ENCODE measurements at places on chromosomes 3 and 15. TPM values are rescaled to one million over a fixed set of nuclear protein-coding genes. Genes with fewer than 3 reads are reported as not detected.
A peak's percentile ranks its signal among the peaks of the same experiment; 100 is the strongest.

The CCR8 gene
- not detected for total RNA-seq

The ITIH4 gene
- total RNA-seq = 7.2 TPM

- H3K27ac ChIP-seq = peak overlapping the region; percentile 40
- H3K4me3 ChIP-seq = peak overlapping the region; percentile 96
- peaks cover 2% of the 10 kb centered on the region for H3K27me3 ChIP-seq
- no peak for DNase-seq
- H3K4me1 ChIP-seq = peaks cover 44% of the 10 kb centered on the region
Measured at GRCh38 chr3:155852341-155852740, 1.9 kb downstream of the SLC33A1 start.

The VEPH1 gene
- 0.21 TPM for total RNA-seq

GRCh38 chr3:196726788-196727675, 12.6 kb upstream of the PAK2 start:
- DNase-seq = no peak
- peaks cover 10% of the 10 kb centered on the region for H3K4me1 ChIP-seq
- H3K27ac ChIP-seq = no peak overlapping the region
- no peak overlapping the region for H3K4me3 ChIP-seq
- H3K27me3 ChIP-seq = no peaks in the 10 kb centered on the region
- peaks cover 23% of the 10 kb centered on the region for H3K36me3 ChIP-seq

DNA sequence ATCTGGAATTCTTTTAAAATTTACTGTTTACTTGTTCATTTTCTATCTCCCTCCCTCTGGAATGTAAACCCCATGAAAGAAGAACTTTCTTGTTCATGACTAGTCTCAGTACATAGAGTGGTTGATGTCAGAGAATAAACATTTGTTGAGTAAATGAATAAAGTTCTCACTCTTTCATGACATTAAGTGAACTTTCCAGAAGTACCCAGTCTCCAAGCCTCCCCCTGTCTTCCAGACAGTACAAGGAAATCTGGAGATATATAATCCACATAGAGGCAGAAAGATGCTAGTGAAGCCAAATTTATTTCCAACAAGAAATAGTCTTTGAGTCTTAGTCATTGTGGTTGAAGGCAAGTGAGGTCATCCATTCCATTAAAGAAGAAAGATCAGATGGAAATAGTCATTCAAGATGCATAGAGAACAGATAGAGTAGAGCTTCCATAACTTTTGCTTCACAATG, 71.5 kb upstream of the GALNT15 start:
- no peak for DNase-seq
- H3K4me3 ChIP-seq = no peak overlapping the region
- H3K36me3 ChIP-seq = no peaks in the 10 kb centered on the region
- peaks cover 10% of the 10 kb centered on the region for H3K4me1 ChIP-seq
- no peaks in the 10 kb centered on the region for H3K27me3 ChIP-seq

DNA sequence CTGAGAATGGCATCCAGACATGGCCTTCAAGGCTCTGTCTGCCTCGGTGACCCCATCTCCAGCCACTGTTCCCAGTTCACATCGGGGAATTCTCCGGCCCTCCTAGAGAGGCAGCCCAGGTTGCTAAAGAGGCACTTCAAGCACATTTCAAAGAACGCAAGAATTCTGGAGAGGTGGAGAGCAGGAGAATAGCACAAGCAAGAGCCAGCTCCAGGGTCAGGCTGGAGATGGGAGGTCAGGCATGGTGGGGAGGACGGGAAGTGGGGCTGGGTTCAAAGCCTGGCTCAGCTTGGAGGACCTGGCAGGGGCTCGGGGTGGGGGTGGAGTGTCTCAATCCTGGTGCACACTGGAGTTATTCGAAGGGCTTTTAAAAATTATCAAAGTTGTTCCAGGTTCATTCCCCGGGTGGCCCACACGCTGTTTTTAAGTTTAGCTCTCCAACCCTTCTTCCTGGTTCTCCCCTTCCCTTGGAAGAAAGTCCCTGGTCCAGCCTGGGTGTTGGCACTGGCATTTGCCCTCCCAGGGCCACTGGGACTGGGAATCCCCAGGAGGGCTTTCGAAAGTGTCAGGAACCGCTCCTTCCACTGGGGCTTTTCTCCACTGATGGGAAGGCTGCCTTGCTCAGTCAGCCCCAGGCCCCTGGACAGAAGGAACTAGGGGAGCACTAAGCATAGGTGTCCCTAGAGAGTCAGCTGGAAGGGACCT, 35.8 kb downstream of the ZNF710 start:
- peak overlapping the region; percentile 69 for H3K27ac ChIP-seq
- H3K36me3 ChIP-seq = no peaks in the 10 kb centered on the region
- peaks cover 61% of the 10 kb centered on the region for H3K4me1 ChIP-seq

GRCh38 chr3:98068824-98069223, 18.1 kb upstream of the OR5AC2 start:
- H3K4me1 ChIP-seq = no peaks in the 10 kb centered on the region
- H3K36me3 ChIP-seq = no peaks in the 10 kb centered on the region
- H3K4me3 ChIP-seq = no peak overlapping the region

The KBTBD13 gene
- total RNA-seq = not detected

DNA sequence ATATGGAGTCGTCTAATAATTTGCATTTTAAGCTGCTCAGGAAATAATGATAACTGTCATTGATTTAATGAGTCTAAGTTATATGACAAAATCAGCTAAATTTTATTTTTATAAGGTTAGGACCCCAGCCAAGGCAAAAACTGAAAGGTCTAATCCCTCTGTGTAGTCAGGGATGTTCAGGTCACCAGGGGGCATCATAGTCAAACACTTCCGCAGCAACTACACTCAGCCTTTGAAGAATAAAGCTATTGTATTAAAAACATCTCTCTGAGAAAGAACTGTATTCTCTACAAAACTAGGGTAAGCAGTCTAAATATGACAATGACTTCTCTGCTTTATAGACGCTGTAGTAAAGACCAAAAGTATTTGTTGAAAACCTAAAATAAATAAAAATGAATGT, 15.0 kb downstream of the INTS14 start:
- H3K4me1 ChIP-seq = no peaks in the 10 kb centered on the region
- no peak for DNase-seq
- H3K4me3 ChIP-seq = no peak overlapping the region
- no peaks in the 10 kb centered on the region for H3K27me3 ChIP-seq
- H3K27ac ChIP-seq = no peak overlapping the region
- H3K36me3 ChIP-seq = peaks cover 50% of the 10 kb centered on the region

The IL17RC gene
- total RNA-seq = 36.5 TPM

DNA sequence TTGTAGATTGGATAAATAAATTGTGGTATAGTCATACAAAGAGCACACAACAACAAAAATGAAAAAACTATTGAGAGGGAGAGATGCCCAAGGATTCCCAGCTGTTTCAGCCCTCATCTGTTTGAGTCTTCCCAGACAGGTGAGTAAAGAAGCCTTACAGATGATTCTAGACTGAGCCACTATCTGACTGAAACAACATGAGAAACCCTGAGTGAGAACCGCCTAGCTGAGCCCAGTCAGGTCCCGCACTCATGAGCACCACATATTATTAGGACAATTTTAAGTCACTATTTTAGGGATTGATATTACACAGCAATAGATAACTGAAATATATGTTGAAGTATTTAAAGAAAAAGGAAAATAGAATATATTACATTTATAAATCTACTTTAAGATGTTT, 19.0 kb downstream of the POPDC2 start:
- no peaks in the 10 kb centered on the region for H3K36me3 ChIP-seq
- DNase-seq = no peak
- no peaks in the 10 kb centered on the region for H3K27me3 ChIP-seq

DNA sequence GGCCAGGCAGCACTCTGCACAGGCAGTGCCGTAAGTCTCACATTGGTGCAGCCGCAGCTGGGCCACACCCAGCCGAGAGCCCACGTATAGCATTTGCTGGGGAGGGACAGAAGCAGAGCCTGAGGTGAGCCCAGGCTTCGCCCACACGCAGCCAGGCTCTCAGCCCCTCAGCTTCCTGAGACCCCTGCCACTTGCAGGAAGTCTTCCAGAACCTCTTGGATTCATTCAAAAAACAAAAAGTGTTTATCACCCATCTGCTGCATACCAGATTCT, 6.9 kb downstream of the SEMA3G start:
- no peak overlapping the region for H3K4me3 ChIP-seq
- no peaks in the 10 kb centered on the region for H3K36me3 ChIP-seq
- DNase-seq = no peak
- H3K27me3 ChIP-seq = peaks cover 10% of the 10 kb centered on the region
- no peak overlapping the region for H3K27ac ChIP-seq

DNA sequence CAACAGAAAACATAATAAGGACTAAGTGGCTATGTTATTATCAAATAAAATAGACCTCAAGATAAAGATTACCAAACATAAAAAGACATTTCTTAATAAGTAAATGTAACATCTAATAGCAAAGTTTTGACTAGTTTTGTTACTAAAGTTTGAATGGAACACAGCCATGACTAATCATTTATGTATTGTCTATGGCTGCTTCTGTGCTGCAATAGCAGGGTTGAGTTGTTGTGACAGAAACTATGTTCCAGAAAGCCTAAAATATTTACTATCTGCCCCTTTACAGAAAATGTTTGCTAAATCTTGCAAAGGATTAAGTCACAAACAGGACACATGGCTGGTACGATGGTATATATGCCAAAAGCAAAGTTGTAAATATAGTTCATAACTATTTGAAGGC, 37.9 kb upstream of the MYH15 start:
- peaks cover 6% of the 10 kb centered on the region for H3K36me3 ChIP-seq
- peaks cover 18% of the 10 kb centered on the region for H3K4me1 ChIP-seq

GRCh38 chr3:86988235-86988634, 2.7 kb downstream of the VGLL3 start:
- DNase-seq = no peak
- peaks cover 50% of the 10 kb centered on the region for H3K4me1 ChIP-seq
- peaks cover 58% of the 10 kb centered on the region for H3K36me3 ChIP-seq
- peak overlapping the region; percentile 95 for H3K4me3 ChIP-seq
- H3K27ac ChIP-seq = peak overlapping the region; percentile 97
- no peaks in the 10 kb centered on the region for H3K27me3 ChIP-seq

- no peaks in the 10 kb centered on the region for H3K27me3 ChIP-seq
- no peak overlapping the region for H3K27ac ChIP-seq
- DNase-seq = no peak
- H3K36me3 ChIP-seq = peaks cover 13% of the 10 kb centered on the region
Measured at GRCh38 chr15:66484539-66485112, 12.9 kb downstream of the SNAPC5 start.

The SNURF gene
- 20.5 TPM for total RNA-seq

- H3K4me1 ChIP-seq = peaks cover 30% of the 10 kb centered on the region
- H3K27ac ChIP-seq = peak overlapping the region; percentile 35
- no peak for DNase-seq
- no peaks in the 10 kb centered on the region for H3K36me3 ChIP-seq
- no peaks in the 10 kb centered on the region for H3K27me3 ChIP-seq
- no peak overlapping the region for H3K4me3 ChIP-seq
Measured at GRCh38 chr3:130906374-130906995, 12.6 kb downstream of the ATP2C1 start.

The ZMYND10 gene
- total RNA-seq = 0.50 TPM

The CEMIP gene
- total RNA-seq = 445 TPM

GRCh38 chr3:58596834-58597518, 19.8 kb upstream of the FAM107A start:
- H3K36me3 ChIP-seq = no peaks in the 10 kb centered on the region
- H3K4me1 ChIP-seq = no peaks in the 10 kb centered on the region
- peaks cover 27% of the 10 kb centered on the region for H3K27me3 ChIP-seq
- DNase-seq = no peak
- no peak overlapping the region for H3K27ac ChIP-seq
- H3K4me3 ChIP-seq = no peak overlapping the region

The TRIM42 gene
- total RNA-seq = not detected

The SAMMSON gene
- total RNA-seq = not detected

GRCh38 chr15:42954291-42954690, 33.7 kb upstream of the TTBK2 start:
- H3K27ac ChIP-seq = no peak overlapping the region
- H3K36me3 ChIP-seq = peaks cover 70% of the 10 kb centered on the region
- H3K27me3 ChIP-seq = no peaks in the 10 kb centered on the region
- DNase-seq = no peak
